ENCODE measurements at places on chromosomes 12 and 14.

GRCh38 chr14:100846309-100846859 lies 20.5 kb downstream of the MEG3 start:
- no peak for DNase-seq

GRCh38 chr14:66813636-66814035 lies 305.7 kb downstream of the GPHN start:
- DNase-seq: no peak

- DNase-seq: no peak
Measured at GRCh38 chr12:6613776-6614512, 6.8 kb upstream of the CHD4 start.

DNA sequence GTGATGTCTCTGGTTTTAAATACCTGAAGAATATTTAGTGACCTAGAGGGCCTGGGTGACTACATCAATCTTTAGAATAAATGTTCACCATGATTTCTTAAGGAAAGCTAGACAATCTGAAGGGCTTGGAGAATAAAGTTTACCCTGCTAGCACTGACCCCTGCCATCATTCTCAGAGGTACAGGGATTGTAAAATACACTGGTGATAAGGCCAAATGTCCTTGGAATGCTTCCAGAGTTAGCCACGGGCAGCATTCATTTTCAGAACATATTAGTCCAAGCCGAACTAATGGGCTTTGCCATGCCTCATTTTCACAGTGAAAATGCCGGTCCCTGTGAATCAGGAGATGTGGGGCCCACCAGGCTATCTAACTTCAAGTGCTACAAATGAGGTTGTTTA lies 1381.7 kb upstream of the SEL1L start:
- no peak for DNase-seq

GRCh38 chr12:69287556-69287955 lies 48.2 kb downstream of the CPSF6 start:
- DNase-seq: no peak

- DNase-seq: no peak
Measured at GRCh38 chr12:32398181-32398580, 1.2 kb upstream of the FGD4 start.

DNA sequence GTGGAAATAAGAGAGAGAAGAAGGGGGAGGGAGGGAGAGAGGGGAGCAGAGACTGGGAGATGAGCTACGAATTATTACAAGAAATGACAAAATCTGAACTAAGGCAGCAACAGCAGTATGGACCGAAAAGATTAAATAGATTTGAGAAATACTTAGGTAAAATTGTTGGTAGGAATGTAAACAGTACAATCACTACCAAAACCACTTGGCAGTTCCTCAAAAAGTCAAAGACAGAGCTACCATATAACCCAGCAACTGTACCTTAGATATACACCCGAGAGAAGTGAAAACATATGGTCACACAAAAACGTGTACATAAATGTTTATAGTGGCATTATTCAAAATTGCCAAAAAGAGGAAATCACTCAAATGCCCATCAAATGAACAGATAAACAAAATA lies 14.1 kb downstream of the KRAS start:
- DNase-seq: no peak

DNA sequence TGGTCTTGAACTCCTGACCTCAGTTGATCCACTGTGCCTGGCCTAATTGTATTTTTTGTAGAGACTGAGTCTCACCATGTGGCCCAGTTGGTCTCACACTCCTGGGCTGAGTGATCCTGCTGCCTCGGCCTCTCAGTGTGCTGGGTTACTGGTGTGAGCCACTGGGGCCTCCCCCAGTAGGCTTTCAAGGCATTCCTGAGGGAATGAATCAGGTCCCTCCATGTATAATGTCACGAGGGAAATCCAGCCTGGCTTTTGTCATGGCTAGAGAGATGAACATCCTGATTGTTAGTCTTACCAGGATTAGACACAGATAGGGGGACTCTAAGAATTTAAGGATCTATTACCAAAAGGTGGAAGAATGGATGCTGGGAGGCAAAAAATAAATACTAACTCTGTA lies 51.9 kb downstream of the CPSF2 start:
- no peak for DNase-seq

GRCh38 chr14:38794677-38795076 lies 308.4 kb downstream of the SEC23A start:
- no peak for DNase-seq

GRCh38 chr12:124326871-124327270 lies 32.0 kb downstream of the RFLNA start:
- DNase-seq: no peak
